Activated CD4-positive, alpha-beta T cell treated with anti-CD3 and anti-CD28 coated beads for 36 hours (primary cell): ENCODE measurements at places on chromosomes 4 and X.
A peak's percentile ranks its signal among the peaks of the same experiment; 100 is the strongest.

DNA sequence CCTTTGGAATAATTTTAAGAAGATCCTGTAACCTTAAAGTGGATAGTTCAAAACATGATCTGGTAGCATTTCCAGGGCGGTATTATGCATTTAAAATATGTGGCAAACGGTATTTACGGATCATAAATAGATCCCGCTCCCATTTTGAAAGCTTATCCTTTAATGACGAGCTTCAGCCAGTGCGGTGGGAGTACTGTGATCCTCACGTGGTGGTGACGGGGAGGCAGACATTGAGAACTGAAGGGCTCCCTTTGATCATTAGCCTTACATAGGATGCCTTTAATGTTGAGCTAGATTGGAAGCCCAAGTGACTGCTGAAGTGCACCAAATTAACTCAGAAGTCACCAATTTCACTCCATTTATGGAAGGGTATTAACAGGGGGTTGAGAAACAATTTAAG lies 56.9 kb downstream of the KIT start:
- H3K27me3 ChIP-seq: peaks cover under 1% of the 10 kb centered on the region
- H3K4me3 ChIP-seq: no peak overlapping the region
- no peak for DNase-seq
- H3K36me3 ChIP-seq: no peaks in the 10 kb centered on the region

DNA sequence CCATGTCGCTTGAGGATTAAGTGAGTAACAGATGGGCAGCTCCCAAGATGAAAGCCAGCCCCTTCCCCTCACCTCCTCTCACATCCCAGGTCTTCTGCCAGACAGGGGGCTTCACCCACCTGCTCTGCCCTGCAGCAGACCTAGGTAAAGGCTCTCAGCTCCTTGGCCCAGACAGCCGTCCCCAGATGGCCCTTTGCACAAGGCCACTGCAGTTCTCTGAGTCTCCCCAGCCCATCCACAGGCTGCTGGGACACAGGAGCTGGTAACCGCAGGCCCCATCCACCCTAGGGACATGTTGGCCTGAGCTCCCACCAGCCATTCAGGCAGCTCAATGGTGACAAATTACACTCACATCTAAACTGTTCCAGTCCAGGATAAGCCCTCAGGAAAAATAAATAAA lies 15.3 kb downstream of the C4orf50 start:
- no peak overlapping the region for H3K4me3 ChIP-seq
- H3K27me3 ChIP-seq: peaks cover 13% of the 10 kb centered on the region
- no peak overlapping the region for H3K27ac ChIP-seq
- no peak for DNase-seq
- no peaks in the 10 kb centered on the region for H3K4me1 ChIP-seq

DNA sequence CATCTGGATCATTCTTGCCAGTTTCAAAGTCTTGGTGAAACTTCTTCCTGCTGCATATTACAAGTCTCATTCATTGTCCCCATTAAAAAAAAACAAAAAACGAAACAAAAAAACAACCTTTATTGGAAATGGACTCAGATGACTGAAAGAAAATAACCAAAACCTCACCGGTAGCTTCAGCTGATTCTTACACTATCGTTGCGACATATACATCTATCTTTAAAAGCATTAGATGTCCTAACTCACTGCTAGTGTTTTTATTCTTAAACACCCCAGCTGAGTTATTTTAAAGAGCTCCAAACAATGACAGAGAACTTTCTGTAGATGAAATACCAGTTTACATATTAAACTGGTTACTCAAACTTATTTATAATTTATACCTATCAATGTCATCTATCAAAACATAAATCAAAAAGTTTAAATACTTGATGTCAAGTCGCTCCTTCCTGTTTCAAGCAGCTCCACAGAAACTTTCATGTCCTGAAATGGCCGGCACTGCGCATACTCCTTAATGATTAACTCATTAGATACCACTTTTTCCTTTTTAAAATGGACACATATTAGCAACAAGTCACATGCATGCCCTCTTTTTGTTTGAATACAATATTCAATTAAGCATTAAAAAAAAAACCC lies 87.2 kb downstream of the HPRT1 start:
- H3K4me3 ChIP-seq: no peak overlapping the region
- H3K4me1 ChIP-seq: peaks cover 18% of the 10 kb centered on the region
- H3K27ac ChIP-seq: no peak overlapping the region

DNA sequence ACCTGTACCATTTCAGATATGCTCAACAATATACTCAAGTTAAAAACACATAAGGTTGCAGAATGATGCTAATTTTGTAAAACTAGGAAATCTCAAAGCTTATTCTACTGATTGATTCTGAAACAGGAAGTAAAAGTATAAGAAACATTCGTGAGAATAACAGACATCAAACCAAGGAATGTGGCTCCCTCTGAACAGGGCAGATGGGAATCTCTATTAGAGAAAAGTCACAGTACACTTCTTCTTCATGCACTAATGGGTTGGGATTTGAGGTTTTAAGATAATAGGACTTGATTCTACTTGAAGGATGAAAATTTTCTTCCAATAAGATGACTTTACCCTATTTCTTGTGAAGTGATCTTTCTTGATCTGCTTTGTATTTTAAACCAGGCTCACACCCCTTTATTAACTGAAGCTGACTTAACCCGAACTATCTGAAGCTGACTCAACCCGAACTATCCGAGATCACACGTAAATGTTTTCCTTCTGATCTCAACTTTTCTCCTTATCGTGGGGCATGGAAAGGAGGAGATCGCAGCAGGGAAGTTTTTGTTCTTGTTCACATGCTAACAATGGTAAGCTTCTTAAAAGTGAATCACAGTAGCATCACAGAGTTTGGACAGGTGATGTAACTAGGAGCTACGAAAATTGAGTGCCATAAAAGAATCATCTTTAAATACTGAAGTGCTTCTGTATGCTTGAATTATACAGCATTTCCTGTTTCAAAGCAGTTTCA lies 363.1 kb upstream of the ZFP42 start:
- H3K27ac ChIP-seq: no peak overlapping the region
- no peaks in the 10 kb centered on the region for H3K27me3 ChIP-seq
- no peak overlapping the region for H3K4me3 ChIP-seq
- no peaks in the 10 kb centered on the region for H3K4me1 ChIP-seq
- no peaks in the 10 kb centered on the region for H3K36me3 ChIP-seq
- no peak for DNase-seq

GRCh38 chr4:1198098-1198844 lies 25.9 kb upstream of the SPON2 start:
- no peak overlapping the region for H3K27ac ChIP-seq
- DNase-seq: peak; percentile 3
- peaks cover 26% of the 10 kb centered on the region for H3K4me1 ChIP-seq
- no peaks in the 10 kb centered on the region for H3K27me3 ChIP-seq
- no peak overlapping the region for H3K4me3 ChIP-seq

GRCh38 chr4:40881096-40881495 lies 131.3 kb downstream of the NSUN7 start:
- no peak for DNase-seq
- H3K4me1 ChIP-seq: no peaks in the 10 kb centered on the region
- no peaks in the 10 kb centered on the region for H3K36me3 ChIP-seq

DNA sequence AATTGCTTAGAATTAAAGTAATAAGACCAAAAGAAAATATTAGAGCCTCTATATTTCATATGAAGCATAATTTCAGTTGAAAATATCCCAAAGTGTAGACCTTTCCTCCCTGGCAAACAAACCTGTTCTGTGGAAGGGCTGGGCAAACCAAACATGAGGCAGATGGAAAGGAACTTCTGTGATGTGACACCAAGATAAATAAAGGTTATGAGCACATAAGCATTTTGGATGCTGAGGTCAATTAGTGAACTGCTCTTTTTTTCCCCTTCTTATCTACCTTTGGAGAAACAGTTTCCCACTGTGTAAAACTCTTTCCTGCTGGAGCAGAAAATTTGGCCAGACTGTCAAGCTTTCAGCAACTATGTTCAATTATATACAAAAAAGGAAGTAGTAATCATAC lies 109.6 kb upstream of the STIM2 start:
- H3K27me3 ChIP-seq: no peaks in the 10 kb centered on the region
- H3K4me3 ChIP-seq: no peak overlapping the region
- no peak for DNase-seq
- H3K27ac ChIP-seq: no peak overlapping the region
- peaks cover 18% of the 10 kb centered on the region for H3K4me1 ChIP-seq

GRCh38 chrX:2894885-2895292 lies 34.2 kb downstream of the ARSD start:
- no peaks in the 10 kb centered on the region for H3K36me3 ChIP-seq
- H3K27ac ChIP-seq: no peak overlapping the region
- no peak overlapping the region for H3K4me3 ChIP-seq

GRCh38 chr4:102216666-102217065 lies 128.6 kb downstream of the SLC39A8 start:
- H3K27ac ChIP-seq: no peak overlapping the region
- H3K27me3 ChIP-seq: peaks cover 14% of the 10 kb centered on the region
- DNase-seq: no peak
- H3K4me1 ChIP-seq: no peaks in the 10 kb centered on the region
- no peak overlapping the region for H3K4me3 ChIP-seq
- no peaks in the 10 kb centered on the region for H3K36me3 ChIP-seq
